Fibroblast of skin of left biceps (primary cell): ENCODE measurements at places on chromosomes 11 and 22.

DNA sequence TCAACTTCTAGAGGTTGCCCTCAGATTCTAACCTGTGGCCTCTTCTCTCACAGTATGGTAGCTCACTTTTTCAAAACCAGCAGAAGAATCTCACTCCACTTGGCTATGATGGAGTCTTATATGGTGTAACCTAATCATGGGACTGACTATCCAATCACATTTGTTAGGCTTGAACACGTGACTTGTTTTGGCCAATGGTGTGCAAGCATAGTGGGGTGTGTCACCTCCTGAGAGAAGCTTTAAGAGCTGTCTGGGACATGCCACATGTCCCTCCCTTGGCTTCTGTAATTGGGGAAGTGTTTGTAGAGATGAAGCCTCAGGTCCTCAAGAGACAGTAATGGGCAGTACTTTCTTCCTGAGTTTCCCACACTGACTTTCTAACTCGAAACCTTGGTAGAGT is 12.8 kb upstream of the SMIM38 start:
- no peak for DNase-seq

- DNase-seq, result no peak
These were observed 2.8 kb upstream of the LZTR1 start for GRCh38 chr22:20979243-20979809.

- DNase-seq, result no peak
These were observed 3.9 kb upstream of the MUC15 start for GRCh38 chr11:26575946-26576345.

DNA sequence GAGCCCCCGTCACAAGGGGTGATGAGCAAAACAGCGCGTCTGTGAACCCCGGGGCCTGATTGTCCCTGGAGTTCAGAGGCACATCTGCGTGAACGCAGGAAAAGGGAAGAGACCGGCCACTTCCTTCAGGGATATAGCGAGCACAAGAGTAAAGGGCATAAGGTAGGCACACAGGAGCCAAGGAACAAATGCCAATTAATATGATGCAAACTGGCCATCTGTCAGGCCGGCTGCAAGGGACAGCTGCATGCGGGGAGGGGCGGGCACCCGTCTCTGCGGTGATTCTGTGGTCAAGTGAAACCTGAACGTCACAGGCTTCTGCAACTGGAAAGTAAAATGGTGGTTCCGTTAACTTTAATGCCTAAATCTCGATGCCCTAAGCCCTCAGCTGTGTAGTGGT is 64.7 kb downstream of the TRIM29 start:
- no peak for DNase-seq

GRCh38 chr11:9875399-9875798 is 211.5 kb downstream of the SWAP70 start:
- DNase-seq, result no peak

- no peak for DNase-seq
These were observed 182.7 kb upstream of the SNX19 start for GRCh38 chr11:131099013-131099412.

DNA sequence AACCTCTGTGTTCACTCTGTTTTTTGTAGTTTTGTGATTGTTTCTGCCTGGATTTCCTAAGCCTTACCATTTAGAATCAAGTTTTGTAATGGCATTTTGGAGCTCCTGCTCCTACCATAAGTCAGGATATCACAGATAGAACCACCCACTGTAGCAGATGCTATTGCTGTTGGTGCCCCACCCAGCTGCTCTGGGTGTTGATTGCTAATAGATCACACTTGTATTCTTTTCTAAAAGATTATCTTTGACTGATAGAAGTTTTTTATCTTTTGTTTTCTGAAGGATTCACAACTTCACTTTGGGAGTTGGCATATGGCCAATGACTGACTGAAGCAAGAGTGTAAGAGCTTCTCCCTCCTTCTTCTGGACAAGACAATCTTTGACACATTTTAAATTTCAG is 76.0 kb downstream of the EHF start:
- no peak for DNase-seq

DNA sequence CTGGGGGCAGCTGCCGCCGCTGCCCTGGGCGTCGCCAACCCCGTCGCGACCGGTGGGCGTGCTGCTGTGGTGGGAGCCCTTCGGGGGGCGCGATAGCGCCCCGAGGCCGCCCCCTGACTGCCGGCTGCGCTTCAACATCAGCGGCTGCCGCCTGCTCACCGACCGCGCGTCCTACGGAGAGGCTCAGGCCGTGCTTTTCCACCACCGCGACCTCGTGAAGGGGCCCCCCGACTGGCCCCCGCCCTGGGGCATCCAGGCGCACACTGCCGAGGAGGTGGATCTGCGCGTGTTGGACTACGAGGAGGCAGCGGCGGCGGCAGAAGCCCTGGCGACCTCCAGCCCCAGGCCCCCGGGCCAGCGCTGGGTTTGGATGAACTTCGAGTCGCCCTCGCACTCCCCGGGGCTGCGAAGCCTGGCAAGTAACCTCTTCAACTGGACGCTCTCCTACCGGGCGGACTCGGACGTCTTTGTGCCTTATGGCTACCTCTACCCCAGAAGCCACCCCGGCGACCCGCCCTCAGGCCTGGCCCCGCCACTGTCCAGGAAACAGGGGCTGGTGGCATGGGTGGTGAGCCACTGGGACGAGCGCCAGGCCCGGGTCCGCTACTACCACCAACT is 1.0 kb downstream of the FUT4 start:
- no peak for DNase-seq

GRCh38 chr22:39352306-39352891 is 2.6 kb downstream of the SYNGR1 start:
- no peak for DNase-seq

- DNase-seq, result peak; percentile 81
These were observed at the start of gene MRGPRF for GRCh38 chr11:69013009-69013951. TSS of gene MRGPRF (minus strand) at chr11:69013246. CDS start at chr11:69009901, 3,345 bp downstream.

DNA sequence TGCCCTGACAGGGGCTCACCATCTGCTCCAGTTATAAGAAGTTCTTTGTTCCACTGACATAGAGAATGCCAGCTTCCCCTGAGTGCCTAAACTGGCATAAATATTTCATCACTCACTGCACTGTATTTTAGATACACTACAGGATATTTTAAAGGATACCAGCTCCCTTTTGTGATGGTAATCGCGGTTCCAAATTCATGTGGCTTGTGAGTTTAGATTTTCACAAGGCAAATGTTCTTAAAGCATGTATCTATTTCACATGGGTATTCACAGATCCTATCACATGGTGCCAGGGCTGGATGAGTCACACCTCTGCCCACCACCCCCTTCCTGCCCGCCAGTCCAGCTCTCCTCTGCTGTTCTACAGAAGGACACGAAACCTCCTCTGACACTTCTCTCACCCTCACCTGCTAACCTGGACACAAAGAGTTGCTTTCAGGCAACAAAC is 105.5 kb downstream of the KCNC1 start:
- no peak for DNase-seq

DNA sequence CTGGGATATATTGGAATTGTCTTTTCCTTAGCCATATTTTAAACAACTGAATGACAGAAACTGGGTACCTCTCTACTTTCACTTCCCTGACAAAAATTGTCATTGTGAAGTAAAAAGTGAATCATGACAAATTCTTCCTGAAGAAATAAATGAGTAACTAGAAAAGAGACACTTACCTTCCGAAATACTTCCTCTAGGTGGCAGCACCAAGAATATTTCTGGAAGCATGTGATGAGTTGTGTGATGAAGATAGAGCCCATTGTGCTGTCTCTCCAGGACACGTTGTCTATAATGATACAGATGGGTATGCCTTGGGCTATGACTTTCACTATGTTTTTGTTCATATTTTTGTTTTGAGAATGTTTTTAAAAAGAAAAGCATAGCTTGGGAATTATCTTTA is 21.5 kb downstream of the CASP4 start:
- DNase-seq, result peak; percentile 10

DNA sequence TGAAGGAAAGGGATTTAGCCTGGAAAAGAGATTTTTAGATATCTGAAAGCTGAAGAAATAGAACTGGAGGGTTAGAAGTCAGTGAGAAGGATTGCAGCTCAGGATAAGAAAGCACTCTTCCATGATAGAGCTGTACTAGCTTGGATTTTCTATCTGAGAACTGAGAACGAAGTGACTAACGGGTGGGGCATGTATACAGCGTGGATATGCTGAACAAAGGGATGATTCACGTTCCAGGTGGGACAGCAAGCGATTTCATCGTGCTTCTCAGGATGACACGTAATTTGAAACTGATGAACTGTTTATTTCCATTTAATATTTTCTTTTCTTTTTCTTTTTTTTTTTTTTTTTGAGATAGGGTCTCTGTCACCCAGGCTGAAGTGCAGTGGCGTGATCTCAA is 53.0 kb downstream of the GRAMD1B start:
- DNase-seq, result no peak

- DNase-seq, result no peak
These were observed 8.7 kb downstream of the MED19 start for GRCh38 chr11:57703341-57703740.

DNA sequence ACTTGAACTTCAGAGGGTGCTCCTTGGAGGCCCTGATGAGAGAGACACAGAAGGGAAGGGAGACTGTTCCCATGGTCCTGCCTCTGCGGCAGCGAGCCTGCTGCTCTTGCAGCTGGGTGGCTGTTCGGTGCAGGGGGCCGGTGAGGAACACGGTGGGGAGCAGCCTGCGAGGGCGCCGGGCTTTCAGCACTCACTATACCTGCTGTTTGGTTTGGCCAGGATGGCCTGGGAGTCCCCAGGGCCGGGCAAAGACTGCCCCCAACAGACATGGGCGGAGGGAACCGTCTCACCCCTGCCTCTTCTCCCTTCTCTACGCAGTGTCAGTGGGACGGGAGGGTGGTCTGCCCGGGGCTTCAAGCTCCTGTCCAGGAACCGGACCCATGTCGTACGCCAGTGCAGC is 58.0 kb upstream of the PRODH start:
- DNase-seq, result no peak

- no peak for DNase-seq
These were observed 13.5 kb downstream of the KIAA1671 start for GRCh38 chr22:24965822-24966626.

DNA sequence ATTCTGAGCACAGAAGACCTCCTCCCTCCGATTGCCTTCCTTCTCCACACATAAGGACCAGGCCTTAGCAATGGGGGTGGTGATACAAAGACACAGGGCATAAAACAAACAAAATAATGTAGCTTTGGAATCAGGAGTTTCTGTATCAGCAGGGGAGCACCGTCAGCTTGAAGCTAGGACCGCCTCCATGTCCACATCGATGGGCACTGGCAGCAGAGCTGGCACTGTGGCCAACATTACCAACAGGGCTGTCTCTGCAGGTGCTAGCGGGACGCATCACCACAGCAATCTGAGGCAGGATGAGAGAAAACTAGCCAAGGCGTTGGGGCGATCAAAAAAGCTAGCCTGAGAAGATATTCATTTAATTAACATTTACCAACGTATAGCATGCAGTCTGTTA is 201.4 kb downstream of the MAML2 start:
- DNase-seq, result no peak

- no peak for DNase-seq
These were observed 707 bp upstream of the FTH1 start for GRCh38 chr11:61967924-61968757.
